Psoas muscle (tissue), 8 donors: ENCODE measurements at places on chromosomes 1 and 21. TPM values are rescaled to one million over a fixed set of nuclear protein-coding genes. Genes with fewer than 3 reads are reported as not detected.

Gene KPRP
- polyA plus RNA-seq: not detected

Gene KCNJ15
- polyA plus RNA-seq: 0.06 TPM

- H3K4me1 ChIP-seq: no peaks in the 10 kb centered on the region
- no peaks in the 10 kb centered on the region for H3K27me3 ChIP-seq
- no peak overlapping the region for H3K27ac ChIP-seq
Observed at GRCh38 chr1:47755101-47755990, 241.8 kb downstream of the TRABD2B start.

DNA sequence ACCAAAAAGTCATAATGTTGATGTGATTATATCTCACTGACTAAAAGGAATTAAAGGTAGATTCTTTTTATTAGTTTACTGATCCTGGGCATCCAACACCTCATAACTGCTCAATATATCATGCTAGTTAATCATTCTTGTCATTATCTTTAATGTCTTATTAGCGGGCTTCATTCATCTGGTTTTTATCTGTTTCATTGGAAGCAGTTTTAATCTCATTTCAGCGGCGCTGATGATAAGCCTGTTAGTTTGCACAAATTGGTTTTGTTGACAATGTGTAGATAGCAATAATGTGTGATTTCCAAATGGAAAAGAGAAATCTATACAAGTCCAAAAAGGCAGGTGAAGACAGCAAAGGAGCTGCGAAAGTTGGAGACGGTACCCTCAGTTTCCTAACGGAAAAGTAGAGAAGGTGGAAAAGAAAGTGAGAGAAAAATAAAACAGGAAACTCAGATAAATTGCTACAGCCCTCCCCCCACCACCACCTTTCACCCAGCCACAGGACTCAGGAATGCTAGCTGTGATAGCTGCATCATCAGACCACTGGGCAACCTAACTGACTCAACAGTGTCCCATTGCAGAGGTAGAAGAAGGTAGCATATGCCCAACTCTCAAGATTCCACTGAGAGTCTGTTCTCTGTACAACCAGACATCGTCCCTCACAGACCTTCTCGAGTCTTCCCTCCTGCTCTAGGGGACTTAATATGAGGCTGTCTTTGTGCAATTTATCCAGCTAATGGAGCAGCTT is 241.7 kb upstream of the CAMK1G start:
- H3K4me1 ChIP-seq: no peaks in the 10 kb centered on the region
- no peaks in the 10 kb centered on the region for H3K36me3 ChIP-seq
- no peak overlapping the region for H3K4me3 ChIP-seq
- DNase-seq: no peak
- H3K27me3 ChIP-seq: no peaks in the 10 kb centered on the region

Gene UHMK1
- 16.7 TPM for polyA plus RNA-seq

DNA sequence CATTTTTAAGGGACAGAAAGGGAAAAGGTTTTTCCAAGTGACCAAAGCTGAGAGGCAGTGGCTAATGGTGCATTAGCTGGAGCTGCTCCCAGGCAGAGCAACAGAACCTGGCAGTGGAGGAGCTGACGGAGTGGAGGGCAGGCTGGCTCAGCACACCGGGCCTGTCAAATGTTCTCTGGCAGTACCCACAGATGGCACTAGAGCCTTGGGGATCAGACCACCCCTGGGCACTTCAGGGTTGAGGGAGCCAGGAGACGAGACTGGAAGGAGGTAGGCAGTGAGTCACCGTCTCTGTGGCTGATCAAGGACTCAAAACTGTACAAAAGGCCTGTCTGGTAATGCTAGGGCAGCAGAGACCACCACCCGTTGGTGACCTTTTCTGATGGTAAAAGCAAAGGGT is 121.7 kb upstream of the KIAA0040 start:
- peaks cover 4% of the 10 kb centered on the region for H3K4me1 ChIP-seq
- DNase-seq: no peak
- no peaks in the 10 kb centered on the region for H3K36me3 ChIP-seq
- no peaks in the 10 kb centered on the region for H3K27me3 ChIP-seq
- H3K4me3 ChIP-seq: no peak overlapping the region
- H3K27ac ChIP-seq: no peak overlapping the region

DNA sequence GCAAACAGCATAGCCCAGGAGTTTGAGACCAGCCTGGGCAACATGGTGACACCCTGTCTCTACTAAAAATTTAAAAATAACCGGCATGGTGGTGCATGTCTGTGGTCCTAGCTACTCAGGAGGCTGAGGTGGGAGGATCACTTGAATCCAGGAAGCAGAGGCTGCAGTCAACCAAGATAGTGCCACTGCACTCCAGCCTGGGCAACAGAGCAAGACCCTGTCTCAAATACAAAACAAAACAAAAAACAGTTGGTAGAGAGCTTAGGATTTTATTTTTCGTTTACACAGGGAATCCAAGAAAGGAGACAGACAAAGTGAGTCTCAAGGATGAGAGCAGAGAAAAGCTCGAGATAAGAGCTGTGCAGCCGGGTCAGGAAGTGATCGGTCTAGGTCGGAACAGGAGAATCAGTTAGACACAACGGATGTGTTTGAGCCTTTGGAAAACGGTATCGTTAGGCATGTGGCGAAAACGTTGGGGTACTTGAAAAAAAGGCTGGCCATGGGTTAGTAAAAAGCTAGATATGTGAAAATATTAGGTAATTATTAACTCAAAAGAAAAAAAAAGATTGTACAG is 1.7 kb upstream of the MIB2 start:
- H3K27me3 ChIP-seq: no peaks in the 10 kb centered on the region
- peaks cover 25% of the 10 kb centered on the region for H3K4me1 ChIP-seq
- no peak for DNase-seq
- peak overlapping the region; percentile 97 for H3K4me3 ChIP-seq

- H3K27ac ChIP-seq: no peak overlapping the region
- no peak for DNase-seq
- no peak overlapping the region for H3K4me3 ChIP-seq
- no peaks in the 10 kb centered on the region for H3K4me1 ChIP-seq
- H3K27me3 ChIP-seq: no peaks in the 10 kb centered on the region
Observed at GRCh38 chr1:19698181-19698580, 33.5 kb downstream of the HTR6 start.
